ENCODE measurements at places on chromosomes 3 and 15.

DNA sequence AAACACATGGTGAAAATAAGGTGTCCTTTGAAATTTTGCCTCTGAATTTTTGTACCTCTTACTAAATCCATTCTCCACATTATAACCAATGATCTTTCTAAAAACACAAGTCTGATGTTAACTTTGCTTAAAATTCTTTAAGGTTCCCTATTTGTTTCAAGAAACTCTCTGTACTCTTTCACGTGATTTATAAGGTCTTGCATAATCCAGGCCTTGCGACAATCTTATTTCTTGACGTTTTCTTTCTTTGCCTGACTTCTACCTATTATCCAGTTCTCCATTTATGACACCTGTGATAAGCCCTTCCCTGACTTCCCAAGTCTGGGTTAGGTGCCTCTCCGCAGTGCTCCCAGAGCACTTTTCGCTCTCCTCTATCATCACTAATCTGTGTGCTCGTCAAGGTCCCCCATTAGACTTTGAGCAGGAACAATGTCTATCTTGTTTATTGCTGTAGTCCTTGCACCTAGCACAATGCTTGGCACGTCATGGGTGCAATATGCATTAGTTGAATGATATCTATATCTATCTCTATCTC lies 24.3 kb upstream of the KPNA1 start:
- no peak for DNase-seq

- no peak for DNase-seq
These were observed 312.4 kb downstream of the RSL24D1 start for GRCh38 chr15:54884312-54884711.

GRCh38 chr3:134955874-134956273 lies 160.8 kb downstream of the EPHB1 start:
- no peak for DNase-seq

- DNase-seq, result no peak
These were observed at the start of gene AVEN for GRCh38 chr15:34038871-34039789. AVEN (minus strand) TSS chr15:34039204; CDS start chr15:34039046, 158 bp downstream.

GRCh38 chr3:175511219-175511785 lies 652.2 kb downstream of the NAALADL2 start:
- no peak for DNase-seq

DNA sequence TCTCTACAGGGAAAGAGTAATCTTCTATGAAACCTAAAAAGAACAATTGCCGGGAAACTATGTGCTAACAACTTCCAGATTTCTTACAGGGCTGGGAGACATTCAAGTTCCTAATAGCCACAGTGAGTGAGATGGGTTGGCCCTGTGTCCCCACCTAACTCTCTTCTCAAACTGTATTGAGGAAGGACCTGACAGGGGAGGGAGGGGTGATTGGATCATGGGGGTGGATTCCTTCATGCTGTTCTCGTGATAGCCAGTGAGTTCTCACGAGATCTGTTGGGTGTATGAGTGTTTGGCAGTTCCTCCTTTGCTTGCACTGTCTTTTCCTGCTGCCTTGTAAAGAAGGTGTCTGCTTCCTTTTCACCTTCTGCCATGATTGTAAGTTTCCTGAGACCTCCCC lies 958.7 kb downstream of the AGBL1 start:
- no peak for DNase-seq
